T follicular helper cell (primary cell): ENCODE measurements at places on chromosomes 7 and 10.

DNA sequence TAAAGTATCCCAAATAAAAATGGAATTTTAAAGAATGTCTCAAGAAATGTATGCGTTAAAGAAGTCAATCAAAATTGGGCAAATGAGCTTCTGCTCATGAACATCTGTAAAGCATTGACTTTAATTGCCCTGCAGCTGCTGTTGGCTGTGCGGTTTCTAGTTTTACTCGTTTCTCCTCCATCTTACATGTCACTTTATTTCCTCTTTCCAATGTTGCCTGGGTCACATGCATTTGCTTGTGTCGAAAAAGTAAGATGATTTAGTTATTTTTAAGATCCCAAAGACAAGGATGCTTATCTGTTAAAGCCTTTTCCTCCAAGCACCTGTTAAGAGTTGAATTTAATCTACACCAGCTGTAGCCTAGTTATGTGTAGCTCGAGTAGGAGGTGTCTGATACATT lies 310.4 kb downstream of the EXOC4 start:
- no peak for DNase-seq

DNA sequence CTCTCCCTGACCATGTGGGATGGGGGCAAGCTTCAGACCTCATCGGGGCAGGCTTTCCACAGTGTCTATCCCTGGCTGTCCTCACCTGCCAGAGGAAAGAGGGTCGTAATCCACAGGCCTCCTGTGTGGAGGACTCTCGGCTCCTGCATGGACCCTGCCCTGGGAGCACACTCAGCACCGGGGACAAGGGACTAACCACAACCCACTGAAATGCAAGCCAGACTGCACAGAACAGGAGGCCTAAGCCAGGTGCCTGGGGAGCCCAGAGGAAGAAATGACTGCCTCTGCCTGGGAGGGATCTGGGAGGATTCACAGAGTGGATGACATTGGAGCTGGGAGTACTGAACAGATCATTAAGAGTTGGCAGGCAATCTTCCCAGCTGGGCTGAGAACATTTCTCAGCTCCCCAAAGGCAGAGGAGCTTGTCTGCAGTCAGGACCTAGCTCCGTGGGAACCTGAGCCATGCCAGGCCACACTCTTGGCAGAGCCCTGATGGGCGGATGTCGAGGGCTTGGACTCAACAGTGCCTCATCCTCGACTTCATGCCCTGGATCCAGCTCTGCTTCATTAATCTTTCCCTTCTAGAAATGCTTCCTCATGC lies 213.4 kb downstream of the USP6NL start:
- DNase-seq, result no peak

DNA sequence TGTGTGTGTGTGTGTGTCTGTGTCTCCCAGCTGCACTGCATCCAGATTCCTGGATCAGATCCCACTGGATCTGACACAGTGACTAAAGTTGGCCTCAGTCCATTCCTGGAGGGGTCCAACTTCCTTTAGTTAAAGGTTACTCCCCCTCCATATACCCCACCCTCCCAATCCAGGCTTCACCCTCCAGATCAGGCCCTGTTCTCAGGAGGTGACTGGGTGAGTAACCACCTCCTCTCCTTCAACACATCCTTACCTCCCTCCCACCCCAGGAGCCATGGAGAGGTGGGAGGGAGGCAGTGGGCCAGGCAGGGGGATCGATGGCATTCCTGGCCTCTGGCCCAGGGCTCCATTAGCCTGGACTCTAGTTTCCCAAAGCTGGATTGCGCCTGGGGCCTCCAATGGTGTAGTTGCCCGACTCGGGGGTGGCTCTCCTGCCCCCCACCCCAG lies 11.3 kb downstream of the KCNIP2 start:
- DNase-seq, result no peak

- DNase-seq, result no peak
These were observed 49.5 kb upstream of the ZNF138 start for GRCh38 chr7:64744680-64745079.

DNA sequence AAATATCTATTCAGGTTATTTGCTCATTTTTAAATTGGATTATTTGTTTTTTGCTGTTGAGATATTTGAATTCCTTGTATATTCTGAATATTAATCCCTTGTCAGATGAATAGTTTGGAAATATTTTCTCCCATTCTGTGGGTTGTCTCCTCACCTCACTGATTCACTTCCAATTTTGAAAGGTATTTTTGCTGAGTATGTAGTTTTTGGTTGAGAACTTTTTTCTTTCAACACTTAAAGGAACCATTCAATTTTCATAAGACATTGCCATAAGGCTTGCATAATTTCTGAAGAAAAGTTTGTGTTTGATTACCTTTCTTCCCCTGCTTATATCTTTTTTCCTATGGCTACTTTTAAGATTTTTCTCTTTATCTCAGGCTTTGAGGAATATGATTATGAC lies 8.9 kb upstream of the SCRN1 start:
- no peak for DNase-seq

- DNase-seq, result no peak
These were observed 74.9 kb downstream of the LARP4B start for GRCh38 chr10:856416-857157.

DNA sequence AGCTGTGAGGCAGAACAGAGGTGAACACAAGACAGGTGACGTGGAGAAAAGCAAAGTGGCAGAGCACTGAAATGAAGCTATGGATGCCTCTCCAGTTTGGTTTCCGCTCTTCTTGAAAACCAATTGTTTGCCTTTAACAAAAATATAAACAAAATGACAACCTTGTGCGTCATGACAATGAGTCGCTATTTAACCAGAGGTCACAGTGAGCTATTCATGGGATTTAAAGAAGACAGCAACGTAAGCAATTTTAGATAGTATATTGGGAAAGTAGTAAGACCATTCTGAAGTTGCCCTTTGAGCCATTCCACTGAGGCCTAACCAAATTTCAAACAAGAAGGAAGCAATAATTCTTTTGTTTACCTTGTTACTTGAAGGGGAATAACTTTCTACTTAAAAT lies 15.2 kb upstream of the LRRTM3 start:
- no peak for DNase-seq

- no peak for DNase-seq
These were observed 138.1 kb upstream of the EFCAB10 start for GRCh38 chr7:105719395-105719794.

DNA sequence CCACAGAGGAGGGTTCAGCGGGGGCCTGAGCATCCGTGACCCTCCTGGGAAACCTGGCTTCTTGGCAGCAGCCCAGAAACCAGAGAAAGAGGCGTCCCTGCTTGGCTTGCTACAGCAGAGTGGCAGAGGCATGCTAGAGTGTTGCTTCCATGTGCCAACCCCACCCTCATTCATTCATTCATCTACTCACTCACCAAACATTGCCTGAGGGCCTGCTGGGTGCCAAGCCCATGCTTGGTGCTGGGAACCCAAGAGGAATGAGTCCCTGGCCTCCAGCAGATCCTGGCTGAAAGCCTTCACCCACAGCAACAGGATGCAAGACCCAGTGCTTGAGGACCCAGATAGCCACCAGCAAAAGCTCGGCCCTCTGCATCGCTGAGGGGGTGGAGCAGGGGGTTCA lies 129.0 kb downstream of the CDH23 start:
- DNase-seq, result no peak

DNA sequence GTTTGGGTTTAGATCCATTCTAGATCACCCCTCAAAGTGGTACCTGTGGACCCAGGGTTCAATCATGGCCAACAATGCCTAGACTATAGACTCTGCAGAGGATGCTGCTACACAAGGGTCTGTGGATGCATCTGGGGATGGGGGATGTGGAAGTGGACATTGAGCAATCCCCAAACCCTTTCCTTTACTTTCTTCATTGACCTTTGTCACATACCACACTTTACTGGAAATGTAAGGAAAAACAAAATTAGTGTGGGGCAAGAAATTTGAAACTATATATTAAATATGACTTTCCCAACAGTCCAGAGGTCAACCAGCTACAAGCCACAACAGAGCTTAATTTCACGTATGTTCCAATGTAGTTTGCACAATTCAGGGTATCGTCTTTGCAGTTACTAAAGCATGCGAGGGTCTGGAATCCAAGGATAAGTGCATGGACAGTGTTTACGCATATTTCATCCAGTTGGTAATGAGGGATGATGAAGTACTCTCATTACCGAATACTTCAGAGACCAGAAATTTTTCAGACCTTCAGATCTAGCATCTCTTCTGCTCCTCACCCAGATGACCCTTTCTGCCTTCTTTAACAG lies 33.3 kb upstream of the CASD1 start:
- DNase-seq, result no peak

DNA sequence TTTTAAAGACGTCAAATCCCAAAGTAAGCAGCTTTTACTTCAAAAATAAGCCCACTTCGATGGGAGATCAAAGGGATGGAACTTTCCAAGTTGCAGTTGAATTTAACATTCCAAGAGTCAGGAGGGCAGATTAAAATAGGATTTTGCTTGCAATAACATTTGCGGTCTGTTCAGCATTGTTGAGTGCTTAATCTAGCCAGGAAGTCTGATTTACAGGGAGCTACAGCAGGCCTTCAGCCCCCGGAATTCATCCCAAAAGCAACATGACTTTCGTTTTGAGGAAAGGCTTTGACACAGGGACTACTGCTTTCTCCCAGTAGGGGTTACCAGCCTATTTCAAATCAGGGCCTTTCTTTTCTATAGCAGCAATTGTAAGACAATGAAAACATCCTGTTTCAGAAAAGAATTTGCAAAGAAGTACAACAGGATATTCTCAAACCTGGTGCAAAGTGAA lies 279.6 kb upstream of the PITRM1 start:
- no peak for DNase-seq

DNA sequence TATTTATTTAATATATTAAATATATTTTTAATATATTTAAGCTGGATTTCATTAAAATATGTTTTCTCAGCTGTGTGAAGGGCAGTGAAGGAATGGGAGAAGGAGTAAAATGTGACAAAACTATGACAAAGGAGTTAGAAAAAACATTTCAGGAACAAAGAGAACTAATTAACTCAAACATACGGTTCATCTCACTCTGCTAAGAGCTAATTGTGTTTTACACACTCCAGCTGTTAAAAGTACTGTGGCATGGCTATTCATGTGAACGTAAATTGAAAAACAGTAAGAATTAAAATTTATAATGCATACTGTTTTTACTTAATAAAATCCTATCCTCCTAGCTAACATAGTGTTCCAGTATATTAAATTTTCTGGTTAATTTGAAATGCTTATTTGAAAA lies 262.5 kb upstream of the GNAI1 start:
- no peak for DNase-seq

DNA sequence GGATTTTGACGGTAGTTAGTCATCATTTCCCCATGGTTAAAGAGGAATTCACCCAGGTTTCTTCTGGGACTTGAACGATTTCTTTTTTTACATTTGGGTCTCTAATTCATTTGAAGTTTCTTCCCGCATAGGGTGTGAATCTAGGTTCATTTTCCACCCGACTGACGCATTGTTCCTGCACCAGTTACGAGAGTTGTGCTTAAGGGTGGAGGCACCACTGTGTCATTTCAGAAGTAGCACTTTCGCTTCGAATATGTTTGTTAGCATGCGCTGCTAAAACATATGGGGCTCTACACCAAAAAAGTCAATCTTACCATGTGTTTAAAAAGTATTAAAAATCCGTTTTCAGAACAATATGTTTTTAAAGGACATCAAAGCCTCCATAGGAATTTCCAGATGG lies 140.3 kb downstream of the VIPR2 start:
- DNase-seq, result no peak

DNA sequence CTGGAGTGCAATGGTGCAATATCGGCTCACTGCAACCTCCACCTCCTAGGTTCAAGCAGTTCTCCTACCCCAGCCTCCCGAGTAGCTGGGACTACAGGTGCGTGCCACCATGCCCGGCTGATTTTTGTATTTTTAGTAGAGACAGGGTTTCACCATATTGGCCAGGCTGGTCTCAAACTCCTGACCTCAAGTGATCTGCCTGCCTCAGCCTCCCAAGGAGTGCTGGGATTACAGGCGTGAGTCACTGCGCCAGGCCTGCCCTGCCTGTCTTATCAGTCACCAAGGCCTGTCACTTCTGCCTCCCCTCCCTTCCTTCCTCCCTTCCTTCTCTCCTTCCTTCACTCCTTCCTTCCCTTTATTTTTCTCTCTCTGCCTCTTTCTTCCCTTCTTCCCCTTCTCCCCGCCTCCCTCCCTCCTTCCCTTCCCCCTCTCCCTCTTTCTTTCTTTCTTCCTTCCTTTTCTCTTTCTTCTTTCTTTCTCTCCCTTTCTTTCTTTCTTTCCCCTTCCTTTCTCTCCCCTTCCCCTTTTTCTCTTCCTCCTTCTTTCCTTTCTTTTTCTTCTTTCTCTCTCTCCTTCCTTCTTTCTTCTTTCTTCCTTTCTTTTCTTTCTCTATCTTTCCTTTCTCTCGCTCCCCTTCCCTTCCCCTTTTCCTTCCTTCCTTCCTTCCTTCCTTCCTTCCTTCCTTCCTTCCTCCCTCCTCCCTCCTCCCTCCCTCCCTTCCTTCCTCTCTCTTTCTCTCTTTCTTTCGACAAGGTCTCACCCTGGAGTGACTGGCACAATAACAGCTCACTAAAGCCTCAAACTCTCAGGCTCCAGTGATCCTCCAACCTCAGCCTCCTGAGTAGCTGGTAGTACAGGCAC lies 3.1 kb upstream of the ST7 start:
- no peak for DNase-seq

- no peak for DNase-seq
These were observed 1.9 kb downstream of the HTR5A start for GRCh38 chr7:155071916-155072571.

DNA sequence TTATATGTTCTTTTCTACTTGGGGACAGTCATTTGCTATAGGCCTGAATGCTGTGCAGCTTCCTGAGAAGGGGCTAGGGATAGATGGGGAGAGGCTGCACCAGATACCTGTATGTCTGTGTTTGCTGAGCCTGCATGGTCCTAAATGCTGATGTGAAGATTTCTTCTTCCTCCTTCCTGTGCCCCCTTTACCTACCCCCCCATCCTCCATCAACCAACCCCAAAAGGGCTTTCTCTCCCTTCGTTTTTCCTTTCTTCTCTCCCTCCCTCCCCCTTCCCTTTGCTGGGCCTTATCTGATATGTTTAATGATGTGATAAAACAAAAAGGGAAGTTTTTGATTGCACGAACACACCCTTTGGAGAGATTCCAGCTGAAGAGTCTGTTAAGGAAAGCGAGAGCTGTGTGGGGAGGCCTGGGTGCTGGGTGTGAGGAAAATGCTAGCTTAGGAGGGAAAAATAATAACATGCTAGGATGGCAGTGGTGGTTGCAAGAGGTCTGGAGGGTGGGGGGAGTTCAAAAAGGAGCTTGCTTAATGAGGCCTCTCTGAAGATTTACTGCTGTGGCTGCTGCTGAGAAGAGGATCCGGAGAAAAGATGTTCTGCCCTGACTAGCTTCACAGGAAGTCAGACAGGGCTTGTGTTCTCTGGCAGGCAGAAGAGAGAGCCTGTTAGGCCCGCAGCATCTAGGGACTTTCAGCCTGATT lies 101.8 kb downstream of the SAMD9 start:
- DNase-seq, result no peak

DNA sequence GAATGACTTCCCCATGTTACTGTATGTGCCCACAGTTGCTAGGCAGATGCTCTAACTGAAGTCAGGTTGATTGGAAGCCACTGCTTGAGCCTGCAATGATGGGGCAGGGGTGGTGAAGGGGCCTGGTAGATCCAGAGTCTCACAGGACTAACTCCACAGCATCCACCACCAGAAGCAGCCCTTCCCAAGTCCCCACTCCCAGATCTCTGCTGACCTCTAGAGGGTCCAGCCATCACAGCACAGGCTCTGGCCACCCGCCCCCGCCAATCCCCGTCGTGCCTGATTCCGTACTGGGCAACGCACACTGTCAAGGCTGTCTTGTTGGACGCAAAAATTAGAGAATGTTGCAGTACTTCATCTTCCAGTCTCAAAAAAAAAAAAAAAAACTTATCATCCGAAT lies 136.8 kb upstream of the PDE1C start:
- no peak for DNase-seq

GRCh38 chr10:132010483-132010882 lies 28.8 kb upstream of the BNIP3 start:
- no peak for DNase-seq

GRCh38 chr7:2965301-2965700 lies 78.4 kb downstream of the CARD11 start:
- no peak for DNase-seq
